Stimulated activated naive CD8-positive, alpha-beta T cell treated with anti-CD3 and anti-CD28 coated beads, Interleukin-15, Interleukin-2, amounts not matched to agents 100 U/mL and 50 U/mL, for 24 hours (primary cell): ENCODE measurements at places on chromosomes 13 and 19.

GRCh38 chr13:20303636-20304035 is 71.5 kb upstream of the GJB6 start:
- no peak for DNase-seq

DNA sequence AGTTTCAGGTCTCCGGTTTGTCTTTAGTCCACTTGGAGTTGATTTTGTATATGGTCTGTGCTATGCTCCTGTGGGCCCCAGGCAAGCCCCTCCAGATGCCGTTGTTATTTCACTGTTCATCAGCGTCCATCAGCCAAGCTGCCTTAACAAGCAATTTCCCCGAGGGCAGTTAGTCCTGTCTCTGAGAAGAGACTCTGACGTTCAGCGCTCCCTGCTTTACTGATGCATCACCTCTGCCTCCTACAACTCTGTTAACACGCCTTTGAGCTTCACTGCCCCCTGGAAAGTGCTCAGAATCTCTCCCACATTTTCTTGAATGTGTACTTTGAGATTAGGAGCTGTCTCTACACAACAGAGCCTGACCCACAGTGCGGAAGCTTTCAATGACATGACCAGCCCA is 41.8 kb upstream of the UBAC2 start:
- no peak for DNase-seq

DNA sequence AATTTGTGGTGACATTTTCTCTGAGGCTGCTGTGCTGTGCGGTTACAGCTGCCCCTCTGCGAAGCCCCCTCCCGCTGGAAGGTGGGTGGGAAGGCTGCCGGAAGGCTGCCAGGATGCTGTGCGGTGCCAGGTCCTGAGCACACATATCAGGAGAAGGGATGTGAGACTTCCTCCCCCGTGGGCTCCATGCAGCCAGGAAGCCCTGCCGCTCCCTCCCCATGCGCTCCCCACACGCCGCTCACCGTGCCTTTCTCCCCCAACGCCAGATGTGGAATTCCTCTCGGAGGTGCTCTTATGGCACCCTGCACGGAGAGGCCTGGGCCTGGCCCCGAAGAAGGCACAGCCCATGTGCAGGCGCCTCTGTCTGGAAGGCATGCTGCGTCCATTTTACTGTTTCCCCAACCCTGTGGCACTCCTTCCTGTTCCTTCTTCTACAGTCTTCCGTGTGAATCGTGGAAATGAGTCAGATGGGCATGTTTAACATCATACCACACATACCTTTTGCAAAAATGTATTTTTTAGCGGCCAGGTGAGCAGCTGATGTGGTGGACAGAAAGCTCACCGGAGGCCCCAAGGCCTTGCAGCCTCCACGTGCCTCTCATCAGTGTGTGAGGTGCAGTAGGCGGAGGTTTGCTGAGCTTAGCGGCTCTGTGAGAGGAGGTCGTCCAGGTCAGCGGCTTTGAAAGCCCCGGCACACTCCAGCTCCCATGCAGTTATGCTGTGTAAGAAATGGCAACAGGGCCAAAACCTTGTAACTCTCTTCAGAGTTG is 88.0 kb downstream of the ATP11A start:
- no peak for DNase-seq

- no peak for DNase-seq
Measured at GRCh38 chr13:42413484-42413815, 141.5 kb downstream of the AKAP11 start.

DNA sequence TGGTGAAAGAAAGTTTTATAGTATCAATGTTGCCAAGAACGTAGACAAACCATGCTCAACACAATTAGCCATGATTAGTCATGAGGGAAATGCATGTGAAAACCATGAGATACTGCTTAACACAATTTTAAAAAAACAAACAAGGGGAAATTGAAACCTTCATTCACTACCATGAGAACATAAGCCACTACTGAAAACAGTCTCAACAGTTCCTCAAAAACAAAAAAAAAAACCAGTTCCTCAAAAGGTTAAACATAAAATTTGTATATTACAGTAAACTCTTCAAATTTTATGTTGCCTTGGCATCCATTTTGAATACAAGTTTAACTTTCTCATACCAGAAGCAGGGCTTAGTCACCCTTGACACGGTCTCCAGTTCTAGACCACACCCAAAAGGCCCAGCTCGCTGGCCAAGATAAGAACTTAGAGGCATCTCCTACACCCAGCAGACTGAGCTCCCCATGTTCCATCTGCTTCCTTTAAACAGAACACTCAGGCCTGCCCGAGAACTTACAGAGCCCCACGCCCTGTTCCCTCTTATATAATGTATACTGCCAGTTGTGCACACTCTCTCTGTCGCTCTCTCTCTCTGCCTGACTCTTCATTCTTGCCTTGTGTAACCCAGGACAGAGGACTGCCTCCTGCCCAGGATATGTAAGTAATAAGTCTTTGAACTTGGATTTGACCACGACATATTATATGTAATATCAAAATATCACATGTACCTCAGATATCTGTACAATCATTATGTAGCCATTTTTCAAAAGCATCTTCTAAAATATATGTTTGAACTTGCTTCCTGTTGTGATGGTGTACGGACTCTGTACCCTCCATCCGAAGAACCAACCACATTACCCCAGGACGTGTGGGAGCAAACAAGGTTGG is 67.4 kb downstream of the STK24 start:
- peak; percentile 47 for DNase-seq

- no peak for DNase-seq
Measured at GRCh38 chr13:98112456-98112855, 30.4 kb upstream of the FARP1 start.

DNA sequence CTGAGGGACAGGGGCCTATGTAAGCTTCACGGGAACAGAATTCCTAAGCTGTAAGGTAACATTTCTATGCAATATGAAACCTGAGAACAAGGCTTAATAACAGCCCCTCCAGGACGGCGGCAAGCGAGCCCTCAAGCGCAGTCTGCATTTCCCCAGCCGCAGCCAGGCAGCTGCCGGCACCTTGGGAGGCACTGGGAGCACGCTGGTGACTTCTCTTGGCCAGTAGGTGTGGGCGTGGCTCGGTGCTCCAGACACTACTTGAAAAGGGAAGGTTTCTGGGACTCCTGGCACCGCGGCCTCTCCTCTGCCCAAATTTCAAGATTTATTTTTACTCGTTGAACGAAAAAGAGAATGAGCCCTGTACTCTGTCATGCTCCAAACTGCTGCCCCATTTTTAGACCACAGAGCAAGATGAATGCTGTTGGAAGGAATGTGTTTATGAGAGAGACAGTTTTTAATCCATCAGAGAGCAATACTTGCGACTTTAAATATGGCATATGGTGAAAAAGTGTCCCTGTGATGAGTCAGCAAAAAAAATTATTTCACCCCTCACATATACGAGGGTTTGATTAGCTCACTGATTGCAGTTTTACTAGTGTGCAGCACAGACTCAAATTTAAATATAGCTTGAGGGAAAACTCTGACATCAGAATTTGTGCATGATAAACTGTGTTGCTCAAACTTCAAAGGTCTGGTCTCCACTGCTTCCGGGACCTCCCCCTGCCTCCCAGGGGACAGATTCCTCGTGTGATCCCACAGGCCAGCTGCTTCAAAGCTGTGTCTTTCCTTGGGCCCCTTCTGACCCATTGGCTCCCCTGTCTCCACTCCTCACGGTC is 81.2 kb downstream of the COL4A2 start:
- DNase-seq, result no peak

DNA sequence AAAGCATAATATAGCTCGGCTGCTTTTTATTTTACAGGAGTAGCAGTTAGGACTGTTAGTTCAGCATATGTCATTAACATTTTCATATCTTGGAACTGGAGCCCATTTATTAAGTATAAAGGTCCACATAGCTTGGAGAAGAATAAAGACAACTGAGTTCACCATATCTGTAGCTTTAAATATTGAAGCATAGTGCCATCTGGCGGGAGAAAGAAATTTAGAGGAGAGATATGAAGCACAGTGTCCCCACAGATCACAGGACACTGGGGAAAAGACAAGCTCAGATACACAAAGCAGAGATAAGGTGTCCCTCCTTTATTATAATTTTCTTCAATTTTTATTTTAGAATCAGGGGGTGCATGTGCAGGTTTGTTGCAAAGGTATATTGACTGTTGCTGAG is 104.7 kb upstream of the FREM2 start:
- DNase-seq, result no peak

DNA sequence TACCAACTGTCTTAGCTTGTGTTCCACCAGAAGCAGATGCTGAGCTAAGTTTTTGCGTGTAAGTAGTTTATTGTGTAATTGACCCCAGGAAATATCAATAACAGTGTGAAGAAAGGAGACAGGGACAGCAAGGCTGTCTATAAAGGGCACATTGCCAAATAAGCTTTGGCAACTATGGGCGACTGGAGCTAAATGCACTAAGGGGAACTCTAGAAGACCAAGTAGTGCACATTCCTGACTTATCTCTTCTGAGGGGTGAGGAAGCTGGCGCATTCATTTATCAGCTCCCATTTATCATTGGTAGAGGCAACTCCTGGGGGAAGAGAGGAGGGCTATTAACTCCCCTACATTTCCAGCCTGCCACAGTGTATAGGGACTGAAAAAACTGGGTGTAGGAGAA is 135.0 kb downstream of the DLEU7 start:
- no peak for DNase-seq

- no peak for DNase-seq
Measured at GRCh38 chr19:57376151-57376550, 12.8 kb downstream of the TRAPPC2B start.

GRCh38 chr13:45859705-45860104 is 8.2 kb upstream of the SIAH3 start:
- DNase-seq, result no peak

DNA sequence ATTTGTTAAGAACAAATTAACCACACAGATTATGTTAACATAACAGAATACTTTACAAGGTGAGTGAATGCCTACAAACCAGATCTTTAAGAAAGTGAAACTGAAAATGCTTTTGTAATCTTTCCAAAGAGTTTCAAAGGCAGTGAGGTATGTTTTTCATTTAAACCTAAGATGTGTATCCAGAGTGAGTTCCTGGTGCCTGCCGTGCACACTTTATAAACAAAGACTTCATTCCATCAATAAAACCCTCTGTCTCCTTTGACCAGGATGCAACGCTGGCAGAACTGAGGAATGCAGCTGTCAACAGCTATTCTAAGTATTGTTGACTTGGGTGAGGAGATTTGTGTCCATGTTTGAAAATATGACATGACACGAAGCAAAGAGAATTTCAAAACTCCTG is 344.6 kb downstream of the DNAJC15 start:
- no peak for DNase-seq

DNA sequence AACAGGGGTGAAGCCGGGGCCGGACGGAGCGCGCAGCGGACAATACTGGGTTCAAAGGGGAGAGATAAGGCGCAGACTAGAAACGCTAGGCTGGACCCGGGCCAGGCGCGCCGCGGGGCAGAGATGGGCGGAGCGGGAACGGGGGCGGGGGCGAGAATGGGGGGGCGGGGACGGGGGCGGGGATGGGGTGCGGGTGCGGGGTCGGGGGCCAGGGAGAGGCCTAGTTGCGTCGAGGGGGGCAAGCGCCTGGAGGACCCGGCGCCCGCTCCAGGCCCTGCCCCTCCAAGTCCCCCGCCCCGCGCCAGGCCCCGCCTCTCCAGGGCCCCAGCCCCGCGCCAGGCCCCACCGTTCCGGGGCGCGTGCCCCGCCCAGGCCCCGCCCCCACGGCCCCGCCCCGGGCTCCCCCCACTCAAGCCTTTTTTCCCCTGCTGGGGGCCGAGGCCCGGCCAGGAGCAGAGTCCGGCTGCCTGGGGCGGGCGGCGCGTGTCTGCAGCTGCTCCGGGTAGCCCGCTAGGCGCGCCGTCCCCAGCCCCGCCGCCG is at the start of gene CERS4:
CERS4 (plus strand) TSS at position 449 of the 540 bp plus-strand sequence. CDS start 41,707 bp downstream, outside the sequence.
- DNase-seq, result peak; percentile 85

GRCh38 chr19:42153672-42154433 is 21.6 kb upstream of the POU2F2 start:
- no peak for DNase-seq

DNA sequence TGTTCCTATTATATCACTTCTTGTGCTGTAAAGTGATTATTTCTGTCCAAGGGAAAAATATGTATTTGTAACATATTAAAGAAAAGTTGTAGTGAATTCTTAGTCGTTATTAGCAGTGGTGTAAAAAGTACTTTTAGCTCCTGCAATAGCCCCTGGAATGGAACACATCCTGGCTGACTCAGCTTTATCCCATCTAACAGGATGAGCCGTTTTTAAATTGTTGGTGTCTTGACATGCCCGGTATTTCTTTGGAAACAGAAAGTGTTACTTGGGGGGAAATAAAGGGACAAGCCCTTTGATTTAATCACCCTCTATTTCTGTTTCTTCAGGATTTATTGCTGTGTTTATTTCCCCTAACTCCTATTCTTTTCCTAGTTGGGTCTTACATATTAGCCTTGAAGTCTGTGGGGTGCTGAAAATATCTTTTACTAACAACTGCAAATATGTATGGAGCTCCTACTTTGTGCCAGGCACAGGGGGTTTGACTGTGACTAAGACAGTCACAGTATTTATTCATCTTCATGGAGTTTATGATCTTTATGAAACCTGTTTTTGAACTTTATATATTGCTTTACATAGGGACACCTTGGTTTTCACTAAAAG is 17.9 kb downstream of the COG3 start:
- no peak for DNase-seq

- peak; percentile 73 for DNase-seq
Measured at GRCh38 chr13:36420437-36420891, 11.8 kb upstream of the CCNA1 start.

- DNase-seq, result no peak
Measured at GRCh38 chr13:112905619-112905989, 63.4 kb upstream of the MCF2L start.

GRCh38 chr19:10624585-10624984 is 768 bp upstream of the SLC44A2 start:
- DNase-seq, result no peak

GRCh38 chr19:40742477-40742876 is 7.8 kb downstream of the ACTMAP start:
- no peak for DNase-seq

DNA sequence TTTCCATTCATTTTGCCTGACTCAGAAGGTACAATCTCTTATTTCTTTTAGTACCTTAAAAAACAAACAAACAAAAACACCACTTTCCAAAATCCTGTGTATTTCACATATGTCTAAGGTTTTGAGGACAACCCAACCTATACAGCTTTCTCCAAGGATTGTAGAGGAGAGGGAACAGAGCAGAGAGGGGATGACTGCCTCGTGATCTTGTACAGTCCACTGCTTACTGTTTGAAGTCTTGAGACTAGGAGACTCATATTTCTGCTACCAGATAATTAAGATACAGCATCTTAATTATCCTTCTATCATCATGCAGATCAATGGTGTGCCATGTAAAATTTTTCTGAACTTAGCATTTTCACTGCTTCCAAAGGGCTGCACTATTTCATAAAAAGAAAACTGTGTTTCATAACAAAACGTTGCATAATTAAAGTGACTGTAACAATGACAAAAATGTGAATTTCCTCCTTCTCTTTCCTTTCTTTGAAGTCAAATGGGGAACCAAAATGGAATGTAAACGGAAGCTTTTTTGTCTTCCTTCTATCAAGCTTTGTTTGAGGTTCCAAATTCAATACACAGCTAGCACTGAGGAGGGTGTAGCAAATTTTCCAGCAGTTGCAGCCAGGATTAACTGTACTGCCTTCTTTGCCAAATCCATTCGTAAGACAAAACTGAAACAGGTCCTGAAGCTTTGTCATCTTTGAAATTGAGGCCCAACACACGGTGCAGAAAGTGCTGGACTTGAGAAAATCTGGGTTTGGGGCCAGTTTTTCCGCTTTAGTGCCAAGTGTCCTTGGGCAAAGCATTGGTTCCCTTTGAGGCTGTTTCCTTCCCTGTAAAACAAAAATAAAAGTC is 34.9 kb upstream of the RCBTB2 start:
- DNase-seq, result no peak
